ENCODE measurements at places on chromosomes 7 and 10. TPM values are rescaled to one million over a fixed set of nuclear protein-coding genes. Genes with fewer than 3 reads are reported as not detected.

DNA sequence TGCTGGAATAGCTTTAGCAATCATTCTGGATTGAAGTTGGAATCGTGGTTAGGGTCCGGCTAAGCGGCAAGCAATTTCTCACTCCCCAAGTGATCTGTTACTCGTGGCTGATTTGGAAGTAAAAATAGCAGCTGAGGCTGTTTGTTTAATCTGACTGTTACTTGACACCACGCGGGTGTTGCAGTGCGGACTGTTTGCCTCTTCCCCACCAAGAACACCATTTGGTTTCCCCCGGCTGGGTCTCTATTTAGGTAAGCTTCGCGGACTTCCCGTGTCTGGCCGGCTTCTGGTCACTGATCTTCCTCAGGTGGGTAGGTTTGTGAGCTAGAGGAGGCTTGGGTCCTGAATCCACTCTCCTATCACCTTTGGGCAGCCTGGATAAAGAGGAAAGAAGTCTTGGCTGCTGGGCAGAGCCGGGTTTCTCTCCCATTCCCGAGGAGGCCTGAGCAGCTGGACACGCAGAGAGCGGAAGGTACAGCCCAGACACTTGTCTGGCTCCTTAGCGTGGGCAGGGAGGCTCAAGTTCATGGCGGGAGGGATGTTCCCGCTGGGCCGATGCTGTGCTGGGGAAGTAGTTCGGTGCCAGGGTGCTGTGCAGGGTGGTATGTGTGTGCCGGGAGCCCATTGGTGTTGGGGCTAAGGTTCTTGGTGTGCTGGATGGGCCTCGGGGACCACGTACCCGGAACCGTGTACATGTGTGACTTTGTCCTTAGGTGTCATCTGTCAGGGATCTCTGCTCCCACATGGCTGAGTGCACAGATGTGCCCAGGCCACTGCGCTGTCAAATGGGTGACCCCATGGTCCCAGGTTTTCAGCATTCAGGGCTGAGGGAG, at the start of gene C10orf71:
TSS of gene C10orf71 (plus strand) at position 188 of the 833 bp plus-strand sequence. CDS start 23,376 bp downstream, outside the sequence.
- no peak for DNase-seq

- no peak for DNase-seq
These were observed 22.8 kb downstream of the HEPACAM2 start for GRCh38 chr7:93203496-93203895.

DNA sequence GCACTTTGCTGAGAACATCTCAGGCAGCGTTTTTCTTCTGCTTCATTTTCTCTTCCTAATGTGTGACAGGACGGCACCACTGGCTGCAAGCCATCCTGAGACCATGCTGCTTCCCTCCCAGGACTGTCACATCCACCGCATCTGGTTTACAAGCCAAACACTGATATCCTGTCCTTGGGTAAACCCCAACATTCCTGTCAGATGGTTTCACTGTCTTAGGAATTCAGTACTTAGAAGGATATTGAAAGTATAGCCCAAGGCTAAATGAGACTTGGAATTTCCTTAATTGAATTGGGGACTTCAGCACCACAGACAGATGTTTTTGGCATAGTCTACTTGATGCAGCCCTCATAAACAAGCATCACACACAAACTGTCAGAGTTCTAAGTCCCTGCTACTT, 74.2 kb upstream of the PLXNA4 start:
- DNase-seq = no peak

The EZH2 gene
- 2.5 TPM for total RNA-seq

- no peak for DNase-seq
These were observed 264.7 kb upstream of the AKR1E2 start for GRCh38 chr10:4561296-4561695.

GRCh38 chr7:120160166-120160565, 112.8 kb upstream of the KCND2 start:
- DNase-seq = no peak

DNA sequence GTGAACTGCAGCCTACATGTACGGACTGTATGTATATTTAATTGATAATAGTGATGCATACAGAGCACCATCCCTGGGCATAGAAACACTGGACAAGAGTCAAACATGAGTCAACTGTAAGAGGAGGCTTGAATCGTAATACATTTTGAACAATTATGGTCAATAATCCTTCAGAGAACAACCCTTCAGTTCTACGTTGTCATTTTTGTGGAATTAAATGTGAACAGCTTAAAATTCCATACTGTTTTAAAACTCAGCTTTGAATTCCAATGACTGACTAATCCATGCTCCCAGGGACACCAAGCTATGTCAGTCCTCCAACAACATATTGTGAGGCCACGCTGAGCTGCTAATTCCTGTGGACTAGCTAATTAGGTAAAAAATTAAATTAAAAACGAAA, 41.5 kb upstream of the KMT2E start:
- DNase-seq = no peak

DNA sequence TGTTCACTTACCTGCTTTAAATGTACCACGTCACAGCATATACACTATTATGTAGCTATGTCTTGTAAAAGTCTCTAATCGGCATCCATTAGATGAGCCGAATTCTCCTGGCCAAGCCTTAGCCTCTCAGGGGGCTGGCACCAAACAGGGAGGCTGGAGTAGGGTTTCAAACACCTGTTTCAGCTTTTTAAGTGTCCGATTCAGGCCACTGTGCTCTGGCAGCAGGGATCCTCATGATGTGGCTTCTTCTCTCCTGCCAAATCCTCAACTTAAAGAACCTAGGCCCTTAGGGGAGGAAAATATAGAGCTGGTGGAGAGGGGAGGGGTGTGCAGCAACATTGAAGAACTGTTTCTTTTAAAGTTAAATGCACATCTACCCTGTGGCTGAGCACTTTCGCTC, 68.5 kb upstream of the NFKB2 start:
- no peak for DNase-seq

The CYP2C8 gene
- total RNA-seq = 1,524 TPM

The CYP51A1 gene
- 77.5 TPM for total RNA-seq

GRCh38 chr7:142362349-142362748, 104.5 kb upstream of the PRSS58 start:
- DNase-seq = no peak

The FRAT1 gene
- total RNA-seq = 10.0 TPM

- DNase-seq = no peak
These were observed 48.4 kb upstream of the PLXDC2 start for GRCh38 chr10:19767876-19768275.

DNA sequence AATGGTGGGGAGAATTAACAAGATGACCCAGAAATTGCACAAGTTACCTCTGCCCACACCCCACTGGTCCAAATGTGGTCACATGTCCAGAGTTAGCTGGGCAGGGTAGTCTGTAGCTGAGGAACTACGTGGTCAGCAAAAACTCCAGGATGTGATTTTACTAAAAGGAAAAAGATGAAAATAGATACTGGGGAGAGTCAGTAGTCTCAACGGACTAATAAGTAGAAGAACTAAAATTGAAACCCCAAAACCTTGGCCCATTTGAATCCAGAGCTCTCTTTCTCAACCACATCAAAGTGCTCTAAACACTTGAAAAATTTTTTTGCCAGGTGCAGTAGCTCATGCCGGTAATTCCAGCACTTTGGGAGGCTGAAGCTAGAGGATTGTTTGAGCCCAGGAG, 146.3 kb downstream of the SKIDA1 start:
- no peak for DNase-seq

- no peak for DNase-seq
These were observed 13.9 kb downstream of the SND1 start for GRCh38 chr7:127665922-127666321.

DNA sequence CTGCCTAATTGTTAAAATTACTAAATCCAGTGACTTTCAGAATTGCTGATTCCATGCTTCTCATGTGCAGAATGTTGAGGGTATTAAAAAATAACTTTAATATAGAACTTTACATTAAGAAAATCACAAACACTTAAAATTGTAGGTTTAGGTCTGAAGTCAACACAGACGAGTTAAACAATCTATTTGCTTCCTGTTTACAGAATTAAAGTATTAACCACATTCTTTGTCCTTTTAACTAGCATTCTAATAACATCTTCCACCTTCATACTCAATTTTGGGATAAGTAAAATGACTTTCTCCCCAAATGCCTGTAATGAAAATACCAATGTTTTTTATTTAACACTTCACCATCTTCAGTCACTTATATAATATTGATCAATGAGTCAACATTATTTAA, 2.2 kb downstream of the ITGB1 start:
- no peak for DNase-seq

- no peak for DNase-seq
These were observed 622.0 kb downstream of the TYW1 start for GRCh38 chr7:67618556-67619162.

The BLOC1S2 gene
- total RNA-seq = 16.4 TPM

GRCh38 chr7:108421720-108422331, 34.4 kb downstream of the NRCAM start:
- DNase-seq = no peak

DNA sequence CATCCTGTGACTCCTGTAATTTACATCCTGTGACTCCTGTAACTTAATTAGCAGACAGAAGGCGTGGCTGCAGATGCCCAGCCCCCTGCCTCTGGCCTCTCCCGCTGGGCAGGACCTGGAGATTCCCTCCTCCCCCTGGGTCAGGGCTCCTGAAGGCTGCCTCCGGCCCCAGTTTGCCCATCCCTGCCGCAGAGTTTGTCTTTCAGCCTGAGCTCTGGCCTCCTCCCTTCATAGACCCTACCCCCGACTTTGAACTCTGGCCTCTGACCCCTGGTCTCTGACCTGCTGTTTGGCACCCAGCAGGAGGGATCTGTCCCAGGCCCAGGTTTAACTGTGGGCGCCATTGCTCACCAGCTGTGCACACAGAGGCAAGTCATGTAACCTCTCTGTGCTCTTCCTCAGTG, 45.6 kb downstream of the ELFN1 start:
- peak; percentile 76 for DNase-seq

DNA sequence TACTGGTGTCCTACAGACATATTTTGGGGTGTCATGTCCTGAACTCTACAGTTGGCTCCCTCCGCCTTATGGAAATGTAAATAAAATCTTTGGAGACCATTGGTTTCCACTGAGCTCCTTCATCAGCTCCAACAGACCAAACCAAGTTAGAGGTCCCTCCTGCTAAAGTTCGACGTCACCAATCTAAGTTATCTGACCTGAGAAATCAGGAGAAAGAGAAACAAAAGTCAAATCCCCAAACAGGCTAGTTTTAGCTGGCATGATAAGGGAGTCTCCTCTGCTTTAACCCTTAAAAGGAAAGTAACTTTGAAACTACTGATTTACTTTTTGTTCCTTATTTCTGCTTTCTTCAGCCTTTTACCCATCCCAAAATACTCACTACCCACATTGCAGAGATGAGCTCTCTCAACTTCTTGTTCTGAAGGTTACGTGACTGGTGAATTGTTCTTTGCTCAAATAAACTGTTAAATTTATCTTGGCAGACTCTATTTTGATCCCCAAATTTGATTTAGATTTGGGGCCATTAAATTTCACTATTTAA, 39.9 kb downstream of the AVL9 start:
- DNase-seq = no peak

The TRIM50 gene
- total RNA-seq = not detected

The SGCE gene
- 6.5 TPM for total RNA-seq

All from left lobe of liver (tissue), 2 donors.